GM12865 (cell line): ENCODE measurements at places on chromosomes 11 and 22.
A peak's percentile ranks its signal among the peaks of the same experiment; 100 is the strongest.

DNA sequence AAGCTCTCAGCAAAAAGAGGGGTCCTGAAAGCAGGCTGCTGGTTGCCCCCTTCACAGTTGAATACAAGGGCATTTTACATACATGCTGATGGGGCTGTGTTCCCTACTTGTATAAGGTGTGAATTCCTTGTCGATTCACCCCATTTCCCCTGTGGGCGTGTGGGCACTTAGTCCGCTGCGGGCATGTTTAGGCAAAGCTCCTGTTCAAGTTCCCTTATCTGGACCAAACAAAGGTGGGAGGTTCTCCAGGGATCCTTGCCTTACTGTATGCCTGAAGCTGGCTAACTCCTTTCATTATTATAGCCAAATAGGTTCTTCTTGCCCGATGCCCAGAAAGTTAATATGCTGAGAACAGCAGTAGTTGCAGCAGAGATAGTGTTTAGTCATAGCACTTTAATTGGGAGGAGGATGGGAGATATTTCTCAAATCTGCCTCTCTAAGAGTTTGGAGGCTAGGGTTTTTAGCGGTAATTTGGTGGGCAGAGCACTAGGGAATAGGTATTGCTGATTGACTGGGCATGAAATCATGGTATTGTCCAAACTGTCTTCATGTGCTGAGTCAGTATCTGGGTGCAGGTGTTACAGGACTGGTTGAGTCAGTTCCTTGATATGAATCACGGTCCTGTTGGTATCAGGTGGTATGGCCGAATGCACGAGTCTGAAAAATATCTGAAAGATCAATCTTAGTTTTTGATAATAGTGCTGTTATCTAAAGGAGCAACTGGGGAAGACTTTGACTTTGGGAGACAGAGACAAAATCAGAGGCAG lies 32.7 kb downstream of the METTL15 start:
- DNase-seq = no peak

DNA sequence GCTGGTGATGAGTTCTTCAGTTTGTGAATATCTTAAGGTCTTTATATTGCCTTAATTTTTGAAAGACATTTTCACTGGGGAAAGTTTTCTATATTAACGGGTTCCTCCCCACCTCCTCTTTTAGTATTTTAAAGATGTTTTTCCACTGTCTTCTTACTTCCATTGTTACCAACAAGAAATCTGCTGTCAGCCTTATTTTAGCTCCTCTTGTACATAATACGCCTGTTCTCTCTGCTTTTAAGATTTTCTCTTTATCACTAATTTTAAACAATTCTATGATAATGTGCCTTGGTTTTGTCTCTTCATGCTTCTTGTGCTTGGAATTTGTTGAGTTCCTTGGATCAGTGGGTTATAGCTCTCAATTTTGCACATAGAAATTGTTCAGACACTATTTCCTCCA lies 280.4 kb downstream of the DCDC1 start:
- DNase-seq = no peak

GRCh38 chr11:1234771-1235305 lies 12.0 kb downstream of the MUC5B start:
- no peak for DNase-seq

- no peak for DNase-seq
Observed at GRCh38 chr22:48737461-48738203, 1090.0 kb downstream of the BRD1 start.

DNA sequence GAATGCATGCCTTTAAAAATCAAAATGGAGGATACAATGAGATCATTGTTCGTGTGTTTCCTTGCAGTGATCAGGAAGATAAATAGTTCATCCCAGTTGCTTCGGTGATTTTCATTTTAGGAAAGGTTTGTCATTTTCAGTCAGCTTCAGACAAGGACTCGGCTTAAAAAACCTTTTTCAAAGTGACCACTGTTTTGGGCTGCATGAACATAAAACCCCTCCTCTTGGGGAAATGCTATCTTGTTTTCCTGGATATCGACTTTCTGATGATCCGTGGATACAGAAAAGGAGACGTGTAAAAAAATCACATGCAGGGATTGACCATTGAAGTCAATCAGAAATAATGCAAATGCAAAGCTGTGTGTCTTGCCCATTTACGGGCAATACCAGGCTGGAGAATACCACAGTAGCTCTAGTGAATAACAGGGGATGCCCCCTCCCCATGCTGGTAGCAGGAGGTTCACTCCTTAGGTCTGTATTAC lies 146.8 kb downstream of the MAML2 start:
- no peak for DNase-seq

GRCh38 chr11:66651016-66651415 lies 12.5 kb downstream of the RBM4 start:
- peak; percentile 38 for DNase-seq

DNA sequence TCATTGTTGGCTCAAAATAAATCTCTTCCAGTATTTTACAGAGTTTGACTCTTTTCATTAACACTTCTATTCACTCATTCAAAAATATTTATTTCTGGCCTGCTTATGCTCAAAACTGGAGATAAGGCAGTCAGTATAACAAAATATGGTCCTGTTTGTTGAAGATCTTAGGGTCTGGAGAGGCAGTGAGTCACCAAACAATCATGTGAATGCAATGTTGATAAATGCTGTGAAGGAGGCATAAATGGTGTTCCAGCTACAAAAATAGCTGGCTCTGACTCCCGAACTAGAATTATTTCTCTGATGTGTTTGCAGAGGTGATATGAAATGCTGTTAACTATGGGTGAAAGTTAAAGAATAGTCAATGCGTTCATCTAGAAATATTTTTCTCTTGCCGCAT lies 390.6 kb downstream of the AASDHPPT start:
- no peak for DNase-seq

DNA sequence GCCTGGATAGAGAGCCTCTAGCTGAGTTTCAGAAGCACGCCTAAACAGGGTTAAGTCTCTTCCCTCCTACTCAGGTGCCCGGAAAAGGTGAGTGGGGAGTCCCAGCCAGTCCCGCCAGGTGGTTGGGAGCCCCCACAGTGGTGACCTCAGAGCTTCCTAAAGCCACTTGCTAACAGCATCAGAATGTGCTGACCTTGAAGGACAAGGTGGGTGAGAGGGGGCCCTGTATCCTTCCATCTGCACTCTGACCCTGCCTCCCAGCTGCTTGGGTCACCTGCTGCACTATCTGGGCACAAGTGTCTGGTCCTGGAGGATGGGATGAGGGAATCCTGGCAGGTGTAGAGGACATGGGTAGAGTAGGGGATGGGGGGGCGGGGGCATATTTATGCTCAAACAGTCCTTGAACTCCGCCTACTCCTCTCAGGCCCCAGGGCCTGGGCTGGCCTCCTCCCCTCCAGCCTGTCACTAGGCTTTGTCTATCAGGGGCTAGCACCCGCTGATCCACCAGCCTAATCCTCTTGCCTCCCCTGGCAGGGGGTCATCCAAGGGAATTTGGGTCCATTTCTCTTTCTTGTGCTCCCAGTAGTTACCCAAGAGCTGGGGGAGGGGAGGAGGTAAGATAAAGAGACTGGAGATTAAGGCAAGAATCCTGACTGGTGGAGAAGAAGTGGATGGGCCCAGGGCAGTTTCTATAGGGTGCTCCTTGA lies 3.4 kb downstream of the USP2 start:
- no peak for DNase-seq

DNA sequence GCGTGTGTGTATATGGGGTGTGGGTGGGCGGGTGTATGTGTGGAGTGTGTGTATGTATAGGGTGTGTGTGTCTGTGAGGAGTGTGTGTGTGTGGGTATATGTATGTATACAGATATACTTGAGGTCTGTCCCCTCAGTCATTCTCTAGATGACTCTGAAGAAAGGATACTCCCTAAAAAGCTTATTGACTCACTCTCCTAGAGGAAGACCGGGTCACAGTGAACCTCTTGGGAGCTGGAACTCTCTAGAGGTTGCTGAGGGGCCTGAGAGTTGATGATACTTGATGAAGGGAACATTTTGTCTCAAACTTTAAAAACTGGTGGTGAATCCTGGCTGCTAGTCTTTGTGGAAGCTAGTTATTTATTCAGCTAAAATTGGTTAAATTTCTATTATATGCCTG lies 15.1 kb downstream of the STX3 start:
- no peak for DNase-seq

DNA sequence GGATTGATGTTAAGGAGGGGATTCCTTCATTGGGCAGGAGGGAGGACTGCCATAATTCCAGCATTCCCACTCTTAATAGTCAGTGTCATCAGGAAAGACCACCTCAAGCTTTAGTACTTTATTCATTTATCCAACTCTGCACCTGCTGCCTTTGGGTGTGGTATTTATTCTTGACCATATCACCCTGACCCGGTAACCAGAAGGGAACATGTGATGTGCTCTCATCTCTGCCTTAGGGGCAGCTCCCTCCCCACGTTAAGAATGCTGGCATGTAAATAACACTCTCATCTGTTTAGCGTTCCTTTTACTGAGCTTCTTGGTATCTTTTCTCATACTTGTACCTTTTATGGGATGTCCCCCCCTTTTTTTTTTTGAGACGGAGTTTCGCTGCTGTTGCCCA lies 7.7 kb downstream of the CAT start:
- no peak for DNase-seq

DNA sequence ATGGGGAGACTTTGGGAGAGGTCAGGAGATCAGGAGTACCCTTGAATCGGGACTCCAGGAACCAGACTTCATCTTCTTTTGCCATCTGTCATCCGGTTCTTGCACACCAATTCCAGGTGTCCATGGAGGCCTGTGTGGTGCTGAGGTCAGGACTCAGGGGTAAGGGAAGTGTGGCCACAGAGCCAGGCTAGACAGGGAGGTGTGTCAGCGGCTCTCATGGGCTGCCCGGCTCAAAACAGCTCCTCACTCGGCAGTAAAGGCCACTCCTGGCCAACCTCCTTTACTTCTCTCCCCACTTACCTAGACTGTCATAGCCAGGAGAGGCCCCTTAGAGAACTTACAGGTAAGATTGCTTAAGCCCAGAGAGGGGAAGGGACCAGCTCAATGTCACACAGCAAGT lies 75.7 kb upstream of the NECTIN1 start:
- DNase-seq = no peak

DNA sequence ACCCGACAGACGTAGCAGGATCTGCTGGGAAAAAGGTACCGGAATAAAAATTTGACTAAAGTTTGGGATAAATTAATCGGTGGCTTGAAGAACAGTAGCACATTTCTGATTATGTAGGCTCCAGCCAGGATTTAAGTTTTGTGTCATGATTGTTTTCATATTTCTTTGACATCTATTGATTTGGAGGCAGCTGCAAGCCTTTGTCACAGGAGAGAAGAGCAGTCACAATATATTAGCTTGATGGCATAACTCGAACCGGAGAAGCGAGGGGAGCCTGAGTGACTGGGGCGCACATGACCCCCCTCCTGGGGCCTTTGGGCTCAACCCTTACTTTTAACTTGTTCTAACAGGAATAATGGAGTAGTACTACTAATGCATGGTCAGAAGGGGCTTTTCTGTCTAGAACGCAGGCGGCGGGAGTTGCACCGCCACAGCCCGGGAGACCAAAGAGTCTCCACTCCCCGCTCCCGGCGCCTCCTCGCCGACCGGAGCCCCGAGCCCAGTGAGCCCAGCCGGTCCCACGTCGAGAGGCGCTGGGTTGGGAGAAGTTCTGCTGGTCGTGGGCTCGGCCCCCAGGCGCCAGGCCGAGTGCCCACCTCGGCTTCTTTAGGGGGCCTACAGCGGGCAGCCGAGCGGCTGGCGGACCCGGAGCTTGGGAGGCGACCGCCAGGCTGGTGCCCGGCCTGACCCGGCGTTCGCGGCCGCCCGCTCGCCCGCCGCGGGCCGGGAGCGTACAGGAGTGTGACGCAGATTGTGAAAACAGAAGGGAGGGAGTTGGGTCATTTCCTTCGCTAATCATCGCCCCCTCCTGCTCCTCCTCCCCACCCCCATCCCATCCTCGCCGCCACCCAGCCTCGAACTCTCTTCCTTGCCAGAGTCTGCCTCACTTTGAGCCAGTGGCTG lies 15.7 kb upstream of the PAX6 start:
- no peak for DNase-seq

GRCh38 chr11:66883016-66883965 lies 26.4 kb downstream of the LRFN4 start:
- peak; percentile 69 for DNase-seq
